ENCODE measurements at places on chromosomes 2 and 18.

- no peak for DNase-seq
Observed at GRCh38 chr2:64937687-64938491, 51.3 kb upstream of the SLC1A4 start.

- no peak for DNase-seq
Observed at GRCh38 chr2:176535467-176536113, 266.3 kb downstream of the MTX2 start.

DNA sequence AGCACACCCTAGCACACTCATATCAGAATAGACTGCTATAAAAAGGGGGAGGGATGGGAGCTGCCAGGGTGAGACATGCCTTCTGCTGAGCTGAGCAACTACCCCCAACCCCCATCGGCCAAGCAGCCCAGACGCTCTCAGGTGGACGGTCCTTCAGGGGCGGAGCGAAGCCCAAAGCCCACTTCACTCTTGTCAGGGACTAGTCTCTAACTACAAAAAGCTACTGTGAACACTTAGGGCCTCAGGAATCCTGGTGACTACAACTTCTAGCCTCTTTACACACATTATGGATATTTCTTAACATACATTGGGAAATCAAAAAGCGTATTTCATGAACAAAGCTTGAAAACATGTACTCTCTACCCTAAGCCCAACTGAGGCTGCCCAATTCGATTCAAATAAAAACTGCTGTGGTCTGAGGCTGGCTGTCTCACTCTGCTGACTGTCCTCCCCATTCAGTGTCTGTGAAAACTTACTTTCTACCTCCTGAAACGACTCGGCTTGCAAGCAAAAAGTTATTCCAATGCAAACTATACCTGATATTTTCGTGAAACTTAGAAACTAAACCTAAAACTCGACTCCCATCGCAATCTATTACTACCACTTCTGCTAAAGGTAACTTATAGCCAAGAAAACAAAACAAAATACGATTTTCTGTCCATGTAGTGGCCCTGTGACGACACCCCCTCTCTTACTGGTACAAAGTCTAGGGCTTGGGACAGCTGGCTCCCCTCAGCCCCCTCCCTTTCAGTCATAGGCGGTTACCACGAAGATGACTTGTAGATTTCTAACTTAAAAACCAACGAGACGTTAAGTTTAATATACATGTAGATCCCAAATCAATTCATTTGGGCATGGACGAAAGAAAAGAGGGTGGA lies 1.2 kb downstream of the SERTAD2 start:
- no peak for DNase-seq

GRCh38 chr2:169143998-169144397 lies 74.6 kb downstream of the DHRS9 start:
- DNase-seq: no peak

DNA sequence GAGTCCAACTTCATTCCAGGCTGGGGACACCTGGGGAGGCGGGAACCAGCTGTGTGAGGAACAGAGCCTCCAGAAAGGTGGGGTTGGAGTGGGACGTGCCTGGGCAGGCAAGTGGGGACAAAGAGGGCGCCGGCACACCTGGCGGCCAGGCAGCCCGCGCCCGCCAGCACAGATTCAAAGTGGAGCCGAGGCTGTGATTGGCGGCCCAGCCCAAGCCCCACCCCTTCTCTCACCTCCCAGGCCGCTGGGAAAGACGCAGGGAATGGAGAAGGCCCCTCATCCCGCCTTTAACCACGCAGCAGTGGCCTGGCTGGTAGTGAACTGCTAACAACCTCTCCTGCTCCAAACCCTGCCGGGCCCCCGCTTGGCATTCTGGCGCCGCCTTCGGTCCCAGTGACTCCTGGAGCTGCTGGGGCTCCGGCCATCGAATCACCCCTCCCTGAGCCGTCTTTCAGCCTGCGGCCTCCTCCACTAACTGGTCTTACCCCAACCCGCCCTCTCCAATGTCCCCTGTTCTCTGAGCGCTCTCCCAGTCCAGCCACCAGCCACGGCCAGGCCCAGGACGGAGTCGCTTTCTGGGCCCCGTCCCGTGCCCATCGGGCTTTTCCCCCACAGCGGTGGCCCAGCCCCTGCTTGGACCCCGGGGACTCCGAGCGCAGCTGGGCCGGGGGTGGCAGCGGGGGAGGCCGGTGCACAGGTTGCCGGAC lies 27.9 kb upstream of the PTMA start:
- DNase-seq: peak; percentile 66

- DNase-seq: no peak
Observed at GRCh38 chr2:217512259-217512658, 490.5 kb downstream of the TNS1 start.

DNA sequence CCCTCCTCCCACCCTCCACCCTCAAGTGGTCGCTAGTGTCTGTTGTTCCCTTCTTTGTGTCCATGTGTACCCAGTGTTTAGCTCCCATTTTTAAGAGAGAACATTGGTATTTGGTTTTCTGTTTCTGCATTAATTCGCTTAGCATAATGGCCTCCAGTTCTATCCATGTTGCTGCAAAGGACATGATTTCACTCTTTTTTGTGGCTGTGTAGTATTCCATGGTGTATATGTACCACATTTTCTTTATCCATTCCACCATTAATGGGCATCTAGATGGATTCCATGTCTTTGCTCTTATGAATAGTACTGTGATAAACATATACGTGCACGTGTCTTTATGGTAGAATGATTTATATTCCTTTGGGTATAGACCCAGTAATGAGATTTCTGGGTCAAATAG lies 42.9 kb downstream of the TSPYL6 start:
- no peak for DNase-seq

- DNase-seq: no peak
Observed at GRCh38 chr2:100580367-100581276, 17.8 kb downstream of the PDCL3 start.

DNA sequence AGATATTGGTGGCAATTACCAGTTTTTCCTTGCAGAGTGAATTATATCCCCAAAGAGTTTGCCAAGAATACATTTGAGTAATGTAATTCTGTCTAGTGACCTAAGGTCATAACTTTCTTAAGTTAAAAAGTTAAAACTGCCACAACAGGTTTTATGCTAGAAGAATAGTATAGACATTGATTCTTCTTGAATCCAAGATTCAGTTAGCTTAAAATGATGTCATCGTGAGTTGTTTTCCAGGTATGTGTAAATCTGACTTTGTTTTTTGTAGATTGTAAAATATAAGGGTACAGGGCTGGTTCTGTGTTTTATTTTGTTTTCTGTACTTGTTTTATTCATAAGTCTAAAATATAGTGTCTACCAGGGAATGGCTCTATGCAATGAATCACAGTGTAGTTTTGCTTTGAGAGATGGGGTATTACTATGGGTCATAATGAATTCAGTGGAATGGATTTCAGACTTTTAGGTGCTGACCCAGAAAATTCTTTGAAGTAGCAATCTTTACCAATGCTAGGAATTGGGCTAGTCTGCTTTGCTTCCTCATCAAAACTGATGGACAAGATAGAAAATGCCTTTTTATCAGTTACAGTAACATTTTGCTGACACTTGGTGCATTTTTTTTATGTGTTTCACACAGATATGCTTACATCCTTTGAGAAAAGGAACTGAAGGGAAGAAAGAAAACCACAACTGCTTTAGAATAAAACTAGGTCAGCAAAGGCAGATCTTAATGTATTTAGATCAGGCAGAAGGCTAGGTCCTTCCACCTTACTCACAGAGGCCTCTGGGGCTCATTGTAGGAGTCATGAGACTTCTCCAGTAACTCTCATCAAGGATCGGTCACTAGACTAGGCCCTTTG lies 20.8 kb upstream of the MGAT5 start:
- no peak for DNase-seq

- peak; percentile 28 for DNase-seq
Observed at GRCh38 chr18:49025767-49026500, 75.2 kb upstream of the SMAD7 start.
